Frontal cortex (tissue), 4 donors: ENCODE measurements at places on chromosomes 13 and 19. TPM values are rescaled to one million over a fixed set of nuclear protein-coding genes. Genes with fewer than 3 reads are reported as not detected.
A peak's percentile ranks its signal among the peaks of the same experiment; 100 is the strongest.

DNA sequence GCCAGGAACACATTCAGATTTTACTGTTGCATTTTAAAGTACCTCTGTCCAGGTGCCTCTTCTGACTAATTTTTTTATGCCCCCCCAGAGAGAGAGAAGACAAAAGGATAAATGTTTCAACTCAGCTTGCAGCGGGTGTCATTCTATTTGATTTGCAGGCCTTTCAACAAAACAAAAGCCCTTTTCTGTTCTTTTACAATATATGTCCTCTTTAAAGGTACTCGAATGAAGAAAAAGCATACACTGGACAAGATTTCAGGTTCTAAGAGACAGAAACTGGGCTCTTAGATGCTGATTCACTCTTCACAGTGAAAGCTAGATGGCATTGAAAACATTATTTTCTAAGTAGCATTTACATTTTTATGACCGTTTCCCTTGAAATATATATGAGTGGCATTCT lies 2.9 kb upstream of the FRY start:
- DNase-seq, result no peak

The SULT2A1 gene
- total RNA-seq, result not detected

- no peak for DNase-seq
These were observed 22.5 kb upstream of the NDFIP2 start for GRCh38 chr13:79458436-79458835.

DNA sequence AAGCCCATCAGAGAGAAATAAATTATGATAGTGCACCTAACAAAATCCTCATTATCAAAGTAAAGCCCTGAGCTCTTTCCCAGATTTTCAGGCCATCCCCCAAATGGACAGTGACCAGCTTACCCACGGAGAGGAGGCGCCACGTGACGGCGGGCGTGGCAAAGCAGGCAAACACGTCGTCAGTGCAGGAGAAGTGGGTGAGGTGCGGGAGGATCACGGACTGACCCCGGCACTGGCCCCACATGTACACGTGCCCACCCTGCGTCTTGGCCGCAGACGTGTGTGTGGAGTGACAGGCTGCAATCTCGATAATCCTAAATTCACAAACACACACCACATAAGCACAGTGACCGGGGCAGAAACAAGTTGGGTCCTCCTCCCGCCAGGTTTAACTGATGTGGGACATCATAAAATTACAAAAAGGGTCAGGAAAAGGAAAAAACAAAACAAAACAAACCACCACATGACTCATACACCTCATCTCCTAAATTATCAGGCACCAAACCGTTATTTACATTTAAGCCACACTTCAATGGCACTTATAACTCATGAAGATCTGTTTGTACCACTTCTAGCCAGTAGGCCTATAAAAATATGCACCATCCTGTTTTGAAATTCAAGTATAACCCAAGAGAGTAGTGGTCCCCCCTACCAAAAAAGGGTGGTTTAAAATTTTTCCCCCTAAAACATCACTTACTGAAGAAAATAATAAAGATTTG lies 30.1 kb downstream of the RCBTB2 start:
- DNase-seq, result no peak

GRCh38 chr13:34751492-34751891 lies 190.6 kb upstream of the NBEA start:
- no peak for DNase-seq

The POU4F1 gene
- under 0.01 TPM for total RNA-seq

- DNase-seq, result no peak
These were observed 1.2 kb upstream of the EEF2 start for GRCh38 chr19:3986260-3987041.

DNA sequence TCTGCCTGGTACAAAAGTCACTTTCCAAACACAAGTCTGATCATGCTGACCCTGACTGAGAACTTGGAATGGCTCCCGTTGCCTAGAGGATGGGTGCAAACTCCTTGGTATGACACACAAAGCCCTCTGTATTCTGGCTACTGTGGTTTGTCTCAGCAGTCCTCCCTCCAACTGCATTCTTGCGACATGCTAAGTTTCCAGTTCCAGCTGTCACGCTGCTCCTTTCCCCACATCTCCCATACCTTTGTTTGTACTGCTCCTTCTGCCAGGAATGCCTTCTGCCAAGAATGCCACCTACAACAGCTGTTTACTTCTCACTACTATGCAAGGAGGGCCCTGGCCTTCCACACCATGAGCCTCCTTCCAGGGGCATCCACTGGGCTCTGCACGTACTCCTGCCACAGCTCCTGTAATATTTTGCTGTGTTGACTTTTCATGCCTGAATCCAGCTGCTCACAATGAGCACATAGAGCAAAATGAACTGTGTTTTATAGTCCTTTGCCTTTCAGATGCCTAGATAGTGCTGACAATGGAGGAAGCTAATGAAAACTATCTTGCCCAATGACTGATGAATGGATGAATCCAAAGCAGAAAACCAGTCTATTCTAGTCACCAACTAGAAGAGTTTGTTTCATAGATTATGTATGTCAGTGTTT lies 543.7 kb downstream of the EFNB2 start:
- DNase-seq, result no peak

The KIR2DL4 gene
- total RNA-seq, result not detected

DNA sequence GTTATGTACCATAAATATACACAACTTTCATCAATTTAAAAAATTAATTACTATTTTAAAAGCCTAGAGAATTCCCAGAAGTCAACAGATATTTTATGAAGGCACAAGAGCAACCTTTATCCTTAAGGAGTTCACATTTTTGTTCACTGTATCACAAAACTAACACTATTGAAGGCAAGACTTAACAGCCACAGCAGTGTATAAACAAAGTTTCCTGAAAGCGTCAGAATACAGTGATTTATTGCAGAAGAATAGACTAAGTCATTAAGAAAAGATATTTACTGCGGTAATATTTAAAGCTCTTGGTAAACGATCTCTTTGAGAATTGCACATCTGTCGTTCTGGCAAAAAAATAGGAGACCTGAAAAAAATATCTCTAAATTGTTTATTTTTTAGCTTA lies 419.3 kb upstream of the NBEA start:
- no peak for DNase-seq

- no peak for DNase-seq
These were observed 4.0 kb downstream of the ZBTB7A start for GRCh38 chr19:4062419-4063368.

The SERTM1 gene
- 8.6 TPM for total RNA-seq

The SYT3 gene
- total RNA-seq, result 20.4 TPM

The R3HDM4 gene
- total RNA-seq, result 26.5 TPM

The ADGRE2 gene
- total RNA-seq, result under 0.01 TPM

DNA sequence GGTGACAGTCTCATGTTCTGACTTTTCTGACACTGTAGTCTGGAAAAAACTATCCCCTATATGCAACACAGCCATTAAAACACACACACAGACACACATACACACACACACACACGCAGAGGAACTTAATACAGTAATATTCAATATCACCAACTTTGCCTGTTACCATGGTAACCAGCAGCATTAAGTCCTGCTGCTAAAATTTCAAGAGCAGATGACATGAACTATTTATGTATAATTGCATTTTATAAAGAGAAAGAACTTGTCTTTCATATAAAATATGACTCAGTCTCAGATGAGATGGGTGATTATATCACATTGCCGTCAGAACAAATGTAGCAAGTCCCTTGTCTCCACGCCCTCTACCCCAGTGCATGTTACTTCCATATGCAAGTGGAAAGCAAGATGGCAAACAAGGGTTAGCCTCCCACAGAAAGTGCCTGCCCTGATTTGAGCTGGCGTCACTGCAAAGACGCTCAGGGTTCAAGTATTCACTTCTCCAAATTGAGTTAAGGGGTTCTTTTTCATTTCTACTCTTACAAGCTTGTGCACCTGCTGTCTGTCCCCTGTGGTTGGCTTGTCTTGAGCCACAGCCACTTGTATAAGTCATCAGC lies 576.8 kb downstream of the UQCRFS1 start:
- no peak for DNase-seq

- DNase-seq, result no peak
These were observed 44.1 kb downstream of the SLITRK6 start for GRCh38 chr13:85755123-85755522.

The SUGP1 gene
- 22.8 TPM for total RNA-seq

DNA sequence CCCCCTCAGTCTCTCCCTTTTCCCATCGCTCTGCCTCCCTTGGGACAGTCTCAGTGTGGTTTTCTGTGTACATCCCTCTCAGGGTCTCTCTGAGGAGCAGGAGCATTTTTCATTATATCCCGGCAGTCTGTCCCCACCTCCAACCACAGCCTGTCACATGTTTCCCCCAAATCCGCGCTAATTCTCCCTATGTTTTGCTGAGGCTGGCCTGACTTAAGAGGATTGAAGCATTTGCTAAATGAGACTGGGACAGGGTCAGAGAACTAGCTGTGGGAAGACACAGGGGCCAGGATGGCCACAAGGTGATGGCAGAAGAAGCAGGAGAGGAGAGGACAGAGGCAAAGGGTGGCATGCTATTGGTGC lies 5.5 kb downstream of the TPRX1 start:
- no peak for DNase-seq

DNA sequence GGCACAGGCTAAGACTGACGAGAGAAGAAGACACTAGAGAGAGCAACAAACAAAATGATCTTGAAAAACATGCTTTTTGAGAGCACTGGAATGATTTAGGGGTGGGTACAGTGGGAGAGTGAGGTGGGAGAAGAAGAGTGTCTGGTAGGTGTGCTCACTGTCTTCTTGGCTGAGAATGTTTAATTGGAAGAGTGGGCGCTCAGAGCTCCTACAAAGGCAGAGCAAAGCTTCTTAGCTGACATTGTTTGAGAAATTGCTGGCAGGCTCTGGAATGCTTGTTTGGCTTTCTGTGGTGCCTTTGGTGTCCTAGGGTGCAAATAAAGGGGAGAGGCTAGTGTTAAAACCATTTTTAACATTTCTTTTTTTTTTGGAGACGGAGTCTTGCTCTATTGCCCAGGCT lies 1.5 kb upstream of the LIPE start:
- DNase-seq, result no peak

- DNase-seq, result no peak
These were observed 5.0 kb upstream of the EML2 start for GRCh38 chr19:45643927-45644771.

DNA sequence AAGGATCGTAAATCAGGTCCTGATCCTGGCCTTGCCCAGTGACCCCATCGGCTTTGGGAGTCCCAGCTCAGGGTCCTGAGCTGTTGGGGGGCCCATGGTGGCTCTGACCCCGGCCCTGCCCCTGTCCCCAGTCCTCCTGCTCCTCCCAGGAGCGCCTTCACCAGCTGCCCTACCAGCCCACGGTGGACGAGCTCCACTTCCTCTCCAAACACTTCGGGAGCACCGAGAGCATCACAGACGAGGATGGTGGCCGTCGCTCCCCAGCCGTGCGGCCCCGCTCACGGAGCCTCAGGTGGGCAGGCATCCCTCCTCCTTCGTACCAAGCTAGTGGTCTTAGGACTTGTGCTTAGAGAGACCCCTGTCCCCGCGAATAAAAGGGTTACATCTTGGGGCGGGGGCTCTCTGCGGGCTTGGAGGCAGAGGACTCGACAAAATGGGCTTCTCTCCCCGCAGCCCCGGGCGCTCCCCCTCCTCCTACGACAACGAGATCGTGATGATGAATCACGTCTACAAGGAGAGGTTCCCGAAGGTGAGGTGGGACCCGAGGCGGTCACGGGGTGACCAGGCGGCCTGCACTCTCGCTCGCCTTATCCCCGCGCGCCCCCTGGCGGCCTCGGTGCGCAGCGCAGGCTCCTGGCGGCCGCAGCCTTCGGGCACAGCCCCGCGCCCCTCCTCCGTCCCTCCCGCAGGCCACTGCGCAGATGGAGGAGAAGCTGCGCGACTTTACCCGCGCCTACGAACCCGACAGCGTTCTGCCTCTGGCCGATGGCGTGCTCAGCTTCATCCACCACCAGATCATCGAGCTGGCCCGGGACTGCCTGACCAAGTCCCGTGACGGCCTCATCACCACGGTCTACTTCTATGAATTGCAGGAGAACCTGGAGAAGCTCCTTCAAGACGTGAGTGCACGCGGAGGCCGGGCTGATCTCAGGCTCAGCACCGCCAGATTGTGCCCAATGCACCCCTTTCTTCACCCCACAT lies 9.1 kb downstream of the MAST1 start:
- peak; percentile 85 for DNase-seq

The ZSWIM9 gene
- total RNA-seq, result 2.0 TPM

The LIN37 gene
- 9.0 TPM for total RNA-seq

DNA sequence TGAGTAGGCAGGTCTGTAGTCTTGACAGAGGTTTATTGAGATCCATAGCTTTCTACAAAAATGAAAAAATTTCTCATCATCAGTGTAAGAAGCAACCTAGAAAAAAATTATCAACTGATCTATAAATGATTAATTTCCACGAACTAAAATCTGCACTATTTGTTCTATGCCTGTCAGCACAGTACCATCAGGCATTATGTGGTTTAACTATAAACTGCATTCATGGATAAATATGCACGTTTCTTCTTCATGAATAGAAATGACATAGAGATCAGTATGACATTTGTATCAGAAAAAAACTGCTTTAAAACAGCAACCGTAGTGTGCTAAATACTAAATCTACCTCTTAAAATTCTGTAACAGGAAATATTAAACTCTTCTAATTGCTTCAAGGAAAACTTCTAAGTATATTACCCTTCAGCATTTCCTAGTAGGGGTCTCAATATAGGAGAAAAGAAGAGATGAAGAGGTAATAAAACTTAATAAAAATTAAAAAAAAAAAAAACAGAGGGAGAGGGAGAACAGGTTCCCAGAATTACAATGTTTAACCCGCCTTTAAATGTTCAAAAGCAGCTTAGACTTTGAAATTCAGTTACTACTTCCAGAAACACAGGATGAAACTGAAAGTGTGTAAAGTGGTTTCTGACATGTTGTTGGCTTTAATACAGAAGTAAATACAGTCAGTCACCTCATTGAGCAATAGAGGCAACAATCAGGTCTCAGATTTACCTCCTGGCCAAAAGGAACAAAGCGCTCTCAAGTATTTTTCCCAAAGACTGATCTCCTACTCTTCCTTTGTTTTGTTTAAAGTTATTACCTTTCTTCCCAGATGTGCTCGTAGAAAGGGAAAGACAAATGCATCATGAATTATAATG lies 144.4 kb downstream of the DIAPH3 start:
- DNase-seq, result no peak

DNA sequence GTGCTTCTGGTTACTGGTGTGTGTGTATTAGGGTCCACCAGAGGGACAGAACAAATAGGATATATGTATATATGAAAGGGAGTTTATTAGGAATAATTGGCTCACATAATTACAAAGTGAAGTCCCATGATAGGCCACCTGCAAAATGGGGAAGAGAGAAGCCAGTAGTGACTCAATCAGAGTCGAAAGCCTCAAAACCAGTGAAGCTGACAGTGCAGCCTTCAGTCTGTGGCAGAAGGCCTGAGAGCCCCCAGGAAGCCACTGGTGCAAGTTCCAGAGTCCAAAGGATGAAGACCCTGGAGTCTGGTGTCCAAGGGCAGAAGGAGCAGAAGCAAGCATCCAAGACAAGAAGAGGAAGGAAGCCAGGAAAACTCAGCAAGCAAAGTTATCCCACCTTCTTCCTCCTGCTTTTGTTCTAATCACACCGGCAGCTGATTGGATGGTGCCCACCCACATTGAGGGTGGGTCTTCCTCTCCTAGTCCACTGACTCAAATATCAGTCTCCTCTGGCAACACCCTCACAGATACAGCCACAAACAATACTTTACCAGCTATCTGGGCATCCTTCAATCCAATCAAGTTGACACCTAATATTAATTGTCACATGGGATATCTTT lies 21.7 kb upstream of the SCEL start:
- no peak for DNase-seq
